Glomerular endothelial cell (primary cell): ENCODE measurements at places on chromosomes 6 and 20. TPM values are rescaled to one million over a fixed set of nuclear protein-coding genes. Genes with fewer than 3 reads are reported as not detected.

SCAF8 gene
- total RNA-seq: 24.7 and 32.6 TPM in 2 replicates

TRIM38 gene
- 10.1 and 12.3 TPM in 2 replicates for total RNA-seq

IP6K3 gene
- not detected in 2 replicates for total RNA-seq

FUT9 gene
- 0.15 TPM in 1 of 2 replicates, not detected in the other for total RNA-seq

OVOL2 gene
- not detected in 2 replicates for total RNA-seq

NR2E1 gene
- total RNA-seq: not detected in 2 replicates

MLIP gene
- 0.58 and 2.9 TPM in 2 replicates for total RNA-seq

MYL9 gene
- total RNA-seq: 51.2 and 91.8 TPM in 2 replicates

EPHA7 gene
- total RNA-seq: 0.35 and 0.53 TPM in 2 replicates

EBF4 gene
- 2.3 and 4.1 TPM in 2 replicates for total RNA-seq

DNA sequence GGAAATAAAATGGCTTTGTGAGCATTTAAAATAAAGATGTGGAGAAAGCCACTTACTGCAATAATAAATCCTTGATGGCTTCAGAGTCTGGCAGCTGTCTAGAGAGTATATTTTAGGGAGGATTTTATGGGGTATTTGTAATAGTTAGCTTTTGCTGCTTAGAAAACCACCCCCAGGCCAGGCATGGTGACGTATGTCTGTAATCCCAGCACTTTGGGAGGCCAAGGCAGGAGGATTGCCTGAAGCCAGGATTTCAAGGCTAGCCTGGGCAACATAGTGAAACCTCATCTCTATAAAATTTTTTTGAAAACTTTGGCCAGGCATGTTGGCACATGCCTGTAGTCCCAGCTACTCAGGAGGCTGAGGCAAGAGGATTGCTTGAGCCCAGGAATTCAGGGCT is 63.8 kb downstream of the ISM1 start:
- DNase-seq: no peak

GRCh38 chr6:125811259-125811658 is 20.5 kb downstream of the NCOA7 start:
- no peak for DNase-seq

DNA sequence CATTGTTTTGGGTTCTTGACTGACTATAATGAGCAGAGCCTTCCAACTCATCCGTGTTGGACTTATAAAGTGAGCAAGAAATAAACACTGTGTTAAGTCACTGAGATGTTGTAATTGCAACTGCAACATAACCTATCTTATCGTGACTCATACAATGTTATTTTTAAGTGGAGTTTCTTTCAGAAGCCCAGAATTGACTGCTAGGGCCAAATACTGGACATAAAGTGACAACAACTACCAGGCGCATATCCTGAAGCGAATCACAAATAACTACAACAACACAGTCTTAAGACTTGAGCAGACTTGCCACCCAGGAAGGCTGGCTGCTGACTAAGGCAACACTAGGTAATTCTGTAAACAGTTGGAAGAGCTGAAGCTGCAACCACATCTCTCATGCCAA is 326.6 kb downstream of the COL12A1 start:
- no peak for DNase-seq

DNA sequence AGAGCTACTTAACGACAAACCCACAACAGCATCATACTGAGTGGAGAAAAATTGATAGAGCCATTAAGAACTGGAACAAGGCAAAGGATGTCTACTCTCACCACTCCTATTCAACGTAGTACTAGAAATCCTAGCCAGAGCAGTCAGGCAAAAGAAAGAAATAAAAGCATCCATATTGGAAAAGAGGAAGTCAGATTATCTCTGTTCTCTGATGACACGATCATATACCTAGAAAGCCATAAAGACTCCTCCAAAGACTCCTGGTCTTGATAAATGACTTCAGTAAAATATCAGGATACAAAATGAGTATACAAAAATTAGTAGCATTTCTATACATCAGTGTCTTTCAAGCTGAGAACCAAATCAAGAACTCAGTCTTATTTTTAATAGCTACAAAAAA is 17.0 kb upstream of the FHL5 start:
- DNase-seq: no peak

DNA sequence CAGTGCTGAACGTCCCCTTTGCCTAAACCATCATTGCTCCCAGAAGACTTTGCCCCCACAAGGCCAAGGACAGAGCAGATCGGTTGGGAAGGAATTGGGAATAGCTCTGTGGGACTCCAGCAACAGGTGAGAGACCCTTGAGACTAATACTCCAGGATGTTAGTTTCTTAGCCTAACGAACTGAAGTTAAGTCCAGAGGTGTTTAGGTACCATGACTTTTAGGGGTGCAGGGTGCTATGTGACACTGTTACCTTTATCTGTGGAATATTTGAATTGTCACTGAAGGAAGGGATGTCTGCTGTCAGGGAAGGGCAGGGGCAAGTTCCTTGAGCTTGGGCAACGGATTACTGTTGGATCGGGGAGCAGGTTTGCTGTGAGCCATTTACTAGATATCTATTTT is 1.9 kb downstream of the BLCAP start:
- DNase-seq: no peak

GRCh38 chr6:134253681-134254080 is 64.2 kb downstream of the SGK1 start:
- no peak for DNase-seq

DNA sequence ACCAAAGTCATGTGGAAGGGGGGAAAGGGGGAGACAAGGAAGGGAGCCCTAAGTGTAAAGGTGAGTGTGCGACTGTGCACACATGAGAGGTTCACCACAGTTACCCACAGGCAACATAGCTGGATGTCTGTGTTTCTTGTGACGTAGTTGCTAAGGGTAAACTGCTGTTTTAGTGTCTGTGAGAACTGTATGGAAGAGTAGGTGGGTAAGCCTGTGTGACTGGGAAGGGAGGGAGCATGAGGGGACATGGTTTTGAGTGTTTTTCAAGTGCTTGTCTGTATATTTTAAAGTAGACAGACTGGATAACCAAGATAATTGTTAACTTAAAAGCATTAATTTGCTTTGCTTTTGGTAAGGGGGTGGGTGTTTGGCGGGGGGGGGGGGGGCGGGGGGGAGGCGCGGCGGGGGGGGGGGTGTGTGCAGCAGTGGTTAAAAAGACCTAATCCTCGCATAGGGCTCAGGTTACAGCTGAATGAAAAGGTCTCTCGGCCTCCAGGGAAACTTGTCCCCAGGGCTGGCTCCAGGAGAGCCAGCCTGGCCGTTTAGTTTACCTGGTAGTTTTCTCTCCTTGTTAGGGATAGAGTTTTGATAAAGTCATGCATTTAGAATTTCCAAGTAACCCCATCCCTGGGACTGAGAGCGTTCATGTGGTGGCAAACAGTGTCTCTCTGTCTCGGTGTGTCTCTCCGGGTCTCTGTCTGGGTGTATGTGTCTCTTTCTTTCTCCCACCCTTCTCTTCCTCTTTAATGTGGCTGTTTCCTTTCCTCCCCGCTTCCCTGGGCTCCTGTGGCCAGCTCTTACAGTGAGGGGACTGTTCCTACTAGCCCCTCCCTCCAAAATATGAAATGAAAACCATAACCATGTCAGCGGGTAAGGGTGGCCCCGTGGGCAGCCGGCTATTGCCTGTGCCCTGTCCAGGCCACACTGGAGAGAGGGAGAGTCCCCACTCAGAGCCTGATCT is 3.4 kb downstream of the SCUBE3 start:
- DNase-seq: no peak

DNA sequence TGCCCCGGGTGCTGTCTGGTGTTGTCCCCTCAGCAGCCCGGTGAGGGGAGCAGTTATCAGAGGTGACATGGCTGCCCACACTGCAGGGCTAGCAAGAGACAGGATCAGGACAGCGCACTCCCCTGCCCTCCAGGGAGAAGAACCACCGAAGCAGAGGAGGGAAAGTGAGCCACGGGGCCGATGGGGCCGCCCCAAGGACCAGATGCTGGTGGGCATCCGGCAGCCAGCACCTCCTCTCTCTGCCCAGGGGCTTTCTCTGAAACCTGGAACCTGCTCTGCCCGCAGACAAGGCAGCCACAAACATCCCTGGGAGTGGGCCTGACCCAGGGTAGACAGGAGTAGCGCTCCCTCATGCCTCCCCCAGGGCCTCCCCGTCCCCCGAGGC is 163.0 kb upstream of the CST7 start:
- no peak for DNase-seq

DNA sequence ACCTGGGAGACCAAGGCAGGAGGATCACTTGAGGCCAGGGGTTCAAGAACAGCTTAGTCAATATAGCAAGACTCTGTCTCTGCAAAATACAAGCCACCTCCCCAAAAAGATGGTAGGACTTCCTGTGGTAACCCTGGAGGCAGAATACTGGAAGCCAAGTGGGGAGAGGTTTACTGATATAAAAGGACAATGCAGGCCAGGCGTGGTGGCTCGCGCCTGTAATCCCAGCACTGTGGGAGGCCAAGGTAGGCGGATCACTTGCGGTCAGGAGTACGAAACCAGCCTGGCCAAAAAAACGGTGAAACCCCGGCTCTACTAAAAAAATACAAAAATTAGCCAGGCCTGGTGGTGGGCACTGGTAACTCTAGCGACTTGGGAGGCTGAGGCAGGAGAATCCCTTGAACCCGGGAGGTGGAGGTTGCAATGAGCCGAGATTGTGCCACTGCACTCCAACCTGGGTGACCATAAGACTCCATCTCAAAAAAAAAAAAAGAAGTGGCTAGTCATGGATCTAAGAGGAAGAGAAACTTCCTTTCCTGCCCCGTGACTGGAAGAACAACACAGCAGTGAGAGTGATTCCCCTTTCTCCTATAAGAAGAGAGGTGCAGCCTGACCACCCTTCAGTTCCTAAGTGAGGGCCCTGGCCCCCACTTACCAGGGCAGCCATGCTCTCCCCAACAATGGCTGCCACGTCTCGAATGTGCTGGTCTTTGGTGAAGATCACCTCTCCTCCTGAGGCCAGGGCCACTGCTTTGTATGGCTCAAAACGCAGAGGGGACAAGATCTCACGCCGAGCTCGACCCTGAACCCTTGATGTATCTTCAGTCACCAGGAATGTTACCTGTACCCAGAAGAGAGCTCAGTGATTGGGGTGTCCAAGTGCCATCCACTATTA is 6.2 kb downstream of the SAPCD1 start:
- no peak for DNase-seq

DNA sequence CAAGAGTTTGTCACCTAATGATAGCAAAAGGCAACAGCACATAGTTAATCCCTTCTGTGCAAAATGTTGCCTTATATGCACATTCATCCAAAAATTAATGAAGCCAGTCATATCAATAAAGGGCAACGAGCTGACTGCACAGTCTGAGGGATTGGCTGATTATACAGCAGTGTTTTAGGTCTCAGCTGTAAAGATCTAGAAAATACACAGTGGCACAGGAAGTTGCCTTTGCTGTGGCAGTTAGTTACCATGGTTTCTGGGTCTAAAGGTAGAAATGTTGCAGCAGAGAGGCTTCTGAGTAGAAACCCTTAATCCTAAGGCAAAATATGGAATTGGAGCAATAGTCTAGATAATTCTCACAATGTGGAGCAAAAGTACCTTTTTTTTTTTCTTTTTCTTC is 89.7 kb downstream of the SMPDL3A start:
- no peak for DNase-seq

- no peak for DNase-seq
These were observed 10.1 kb downstream of the ISM1 start for GRCh38 chr20:13231031-13231752.

DNA sequence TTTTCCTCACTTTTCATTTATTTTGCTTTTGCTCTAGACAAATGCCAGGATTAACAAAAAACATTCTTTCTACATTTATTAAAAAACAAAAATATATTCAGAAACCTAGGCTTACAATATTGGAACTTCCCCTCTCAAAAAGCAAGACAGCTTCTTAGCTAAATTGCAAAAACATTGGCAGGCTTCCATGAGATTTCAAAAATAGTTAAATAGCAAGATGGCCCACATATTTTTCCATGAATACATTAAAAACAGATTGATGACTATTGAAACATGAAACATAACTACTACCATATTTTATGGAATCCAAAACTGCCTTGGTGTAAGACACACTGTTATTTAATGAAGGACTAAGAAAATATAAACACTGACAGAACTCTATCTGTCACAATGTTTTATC is 92.0 kb downstream of the LY86 start:
- no peak for DNase-seq

GRCh38 chr20:26214991-26215390 is 518.3 kb upstream of the ZNF337 start:
- DNase-seq: no peak

GRCh38 chr6:164551706-164552105 is 757.7 kb downstream of the C6orf118 start:
- DNase-seq: no peak

GRCh38 chr6:20236909-20237600 is 24.8 kb upstream of the MBOAT1 start:
- DNase-seq: no peak

DNA sequence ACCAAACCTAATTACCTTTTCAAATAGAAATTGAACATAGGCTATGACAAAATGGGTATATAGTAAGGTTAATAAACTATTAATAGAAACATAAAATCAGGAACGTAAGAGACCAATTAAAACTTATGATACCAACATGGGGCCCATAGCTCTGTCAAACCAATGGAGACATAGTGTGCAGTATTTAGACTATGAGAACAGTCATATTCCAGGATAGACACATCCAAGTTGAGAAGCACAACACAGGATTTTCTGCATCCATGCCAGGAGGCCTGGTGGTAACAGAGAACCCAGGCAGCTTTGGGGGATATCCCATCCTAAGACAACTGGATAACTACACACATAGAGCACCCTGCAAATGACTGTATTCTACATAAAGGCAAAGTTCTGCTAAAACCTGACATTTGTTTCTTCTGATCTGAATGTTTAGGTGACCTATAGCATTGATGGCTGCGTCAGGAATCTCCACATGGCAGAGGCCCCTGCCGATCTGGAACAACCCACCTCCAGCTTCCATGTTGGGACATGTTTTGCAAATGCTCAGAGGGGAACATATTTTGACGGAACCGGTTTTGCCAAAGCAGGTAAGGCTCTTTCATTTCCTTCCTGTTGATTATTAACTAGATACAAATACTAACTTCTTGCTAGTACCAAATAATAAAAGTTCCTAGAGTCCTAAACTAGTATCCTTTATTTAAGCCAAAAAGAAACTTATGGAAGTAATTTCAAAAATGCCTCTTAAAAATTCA is 202.7 kb downstream of the ARHGAP18 start:
- DNase-seq: no peak

DNA sequence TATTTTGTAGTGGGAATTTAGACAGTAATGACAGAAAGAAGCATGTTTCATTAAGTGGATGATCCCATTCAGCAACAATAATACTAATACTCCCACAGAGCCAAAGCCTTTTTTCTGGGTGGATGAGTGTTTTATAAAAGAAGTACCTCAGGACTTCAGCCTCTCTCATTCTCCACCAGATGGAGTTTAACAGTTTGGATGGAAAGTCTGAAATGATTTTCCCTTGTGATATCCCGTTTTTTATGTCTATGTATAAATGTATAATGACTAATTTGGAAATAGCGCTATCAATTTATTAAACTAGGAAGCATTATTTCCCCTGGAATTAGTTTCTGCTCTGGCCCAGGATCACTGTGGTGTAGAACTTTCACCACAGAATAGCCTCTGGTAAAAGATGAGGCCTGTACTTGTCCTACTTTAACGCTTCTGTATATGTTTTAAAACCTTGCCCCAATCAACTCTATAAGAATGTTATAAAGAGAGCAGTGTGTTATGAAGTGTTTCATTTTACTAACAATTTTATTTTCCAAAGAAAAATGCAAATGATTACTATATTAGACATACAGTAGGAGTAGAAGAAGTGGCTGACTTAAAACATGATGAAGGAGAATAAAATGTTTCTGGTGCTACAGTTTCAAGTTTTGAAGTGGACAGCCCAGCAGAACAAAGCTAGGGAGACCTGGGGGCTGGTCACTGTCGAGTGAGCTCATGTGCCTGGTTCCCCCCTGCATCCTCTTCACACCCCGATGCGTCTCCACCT is 135.6 kb downstream of the HIVEP1 start:
- no peak for DNase-seq

GRCh38 chr6:3280866-3281465 is 22.2 kb downstream of the PSMG4 start:
- DNase-seq: no peak

- no peak for DNase-seq
These were observed 60.4 kb downstream of the FOXO3 start for GRCh38 chr6:108621117-108621516.
